Forelimb muscle (tissue), 1 donor: ENCODE measurements at places on chromosomes 3 and 15. TPM values are rescaled to one million over a fixed set of nuclear protein-coding genes. Genes with fewer than 3 reads are reported as not detected.

The PDZRN3 gene
- polyA plus RNA-seq, result 69.6 TPM

GRCh38 chr3:30749230-30749629 is 142.8 kb downstream of the TGFBR2 start:
- DNase-seq, result no peak

- DNase-seq, result no peak
These were observed 277.9 kb upstream of the LMCD1 start for GRCh38 chr3:8223766-8224165.

DNA sequence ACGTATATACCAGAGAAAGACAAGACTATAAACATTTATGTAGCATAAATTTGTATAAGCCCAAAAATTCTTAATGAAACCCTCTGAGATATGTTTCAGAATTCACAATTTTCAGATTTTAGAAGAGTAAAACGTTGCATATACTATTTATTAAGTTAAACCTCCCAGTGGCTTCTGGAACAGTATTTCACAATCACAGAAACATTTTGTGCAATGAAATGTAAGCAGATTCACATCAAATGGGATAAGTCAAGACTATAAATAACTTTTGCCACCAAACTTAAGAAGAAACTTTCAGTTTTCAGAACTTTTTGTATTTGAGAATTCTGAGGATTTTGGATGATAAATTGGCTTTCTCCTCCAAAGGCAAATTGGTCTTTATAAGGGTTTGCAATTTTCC is 9.2 kb downstream of the SLTM start:
- DNase-seq, result no peak

DNA sequence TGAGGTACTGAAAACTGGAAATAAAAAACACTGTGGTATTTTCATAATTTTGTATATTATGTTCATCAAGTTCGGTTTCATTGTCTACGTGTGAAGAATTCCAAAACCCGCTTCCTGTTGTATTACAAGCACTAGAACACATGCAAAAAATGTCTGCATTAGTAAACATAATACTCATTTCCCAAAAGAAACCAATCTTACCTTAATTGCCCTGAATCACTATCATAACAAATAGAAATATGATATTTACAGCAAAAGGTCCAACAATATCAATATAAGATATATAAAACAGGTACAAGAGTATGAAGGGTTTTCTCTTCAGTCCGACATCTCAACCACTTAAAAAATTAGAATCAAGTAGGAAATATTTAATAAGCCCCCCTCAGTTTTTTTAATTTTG is 26.3 kb upstream of the GP5 start:
- no peak for DNase-seq

DNA sequence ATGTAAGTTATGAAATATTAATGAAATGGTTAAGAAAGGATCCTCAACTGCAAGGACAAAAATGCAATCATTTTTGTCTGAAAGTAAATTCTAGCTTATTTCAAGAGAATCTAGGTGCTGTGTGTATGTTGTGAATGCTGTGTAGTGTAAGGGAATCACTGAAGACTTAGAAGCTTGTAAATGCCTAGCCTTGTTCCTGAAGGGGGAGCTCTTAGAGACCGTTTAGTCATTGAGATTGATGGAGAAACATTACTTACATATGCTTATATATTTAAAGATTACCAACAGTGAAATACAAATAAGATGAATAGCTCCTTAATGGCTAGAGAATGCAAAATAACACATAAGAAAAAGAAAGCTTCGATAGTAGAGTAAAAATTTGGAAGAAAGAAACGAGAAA is 67.9 kb downstream of the CNTN4 start:
- DNase-seq, result no peak

The HYKK gene
- 1.8 TPM for polyA plus RNA-seq

The POPDC2 gene
- polyA plus RNA-seq, result 38.2 TPM

GRCh38 chr3:60226912-60227311 is 1024.3 kb downstream of the FHIT start:
- DNase-seq, result no peak

The MRAS gene
- polyA plus RNA-seq, result 69.6 TPM

GRCh38 chr3:146511402-146512134 is 32.8 kb downstream of the PLSCR1 start:
- no peak for DNase-seq

- DNase-seq, result no peak
These were observed 5.2 kb downstream of the GCSAM start for GRCh38 chr3:112127522-112128494.

- DNase-seq, result no peak
These were observed 46.7 kb downstream of the EMC4 start for GRCh38 chr15:34271493-34271892.

GRCh38 chr3:101729586-101729985 is 5.2 kb downstream of the CEP97 start:
- no peak for DNase-seq

DNA sequence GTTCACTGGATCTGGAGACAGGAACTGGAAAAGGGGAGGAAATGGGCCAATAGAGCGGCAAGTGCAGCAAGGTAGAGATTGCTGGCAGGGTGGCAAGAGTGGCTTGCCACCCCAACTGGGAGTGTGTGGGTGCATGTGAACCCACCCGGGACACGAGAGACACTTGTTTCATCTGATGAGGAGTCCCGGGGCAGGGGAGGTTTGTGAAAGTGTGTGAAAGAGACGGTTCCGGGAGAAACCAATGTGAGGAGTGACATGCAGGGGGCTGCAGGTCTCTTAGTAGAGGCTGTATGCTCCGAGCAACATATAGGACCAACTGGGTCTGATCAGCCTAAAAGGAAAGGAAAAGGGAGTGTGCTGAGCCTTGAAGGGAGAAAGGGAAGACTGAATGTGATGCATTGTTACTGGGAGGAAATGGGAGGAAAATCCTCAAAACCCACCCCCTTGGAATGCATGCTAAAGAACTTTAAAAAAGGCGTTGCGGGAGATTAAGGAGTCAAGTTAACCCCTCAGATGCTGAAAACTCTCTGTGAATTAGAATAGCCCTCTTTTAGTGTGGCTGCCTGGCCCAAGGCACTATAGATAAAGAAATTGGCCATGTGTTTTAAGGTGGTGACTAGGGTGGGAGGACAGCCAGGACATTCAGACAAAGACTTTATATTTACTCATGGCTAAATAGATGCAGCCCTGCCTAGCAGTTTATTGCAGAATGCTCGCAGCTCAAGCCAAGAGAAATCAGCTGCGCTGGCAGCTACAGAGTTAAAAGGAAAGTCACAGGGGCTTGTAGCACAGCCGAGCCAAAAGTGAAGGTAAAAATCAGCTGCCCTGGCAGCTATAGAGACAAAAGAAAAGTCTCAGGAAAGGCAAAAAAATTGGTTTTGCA is 9.1 kb upstream of the SLC9C1 start:
- no peak for DNase-seq

The MAGI1 gene
- 12.3 TPM for polyA plus RNA-seq

GRCh38 chr15:20345401-20345958 is 196.1 kb downstream of the GOLGA6L6 start:
- no peak for DNase-seq

The KBTBD12 gene
- 25.6 TPM for polyA plus RNA-seq

DNA sequence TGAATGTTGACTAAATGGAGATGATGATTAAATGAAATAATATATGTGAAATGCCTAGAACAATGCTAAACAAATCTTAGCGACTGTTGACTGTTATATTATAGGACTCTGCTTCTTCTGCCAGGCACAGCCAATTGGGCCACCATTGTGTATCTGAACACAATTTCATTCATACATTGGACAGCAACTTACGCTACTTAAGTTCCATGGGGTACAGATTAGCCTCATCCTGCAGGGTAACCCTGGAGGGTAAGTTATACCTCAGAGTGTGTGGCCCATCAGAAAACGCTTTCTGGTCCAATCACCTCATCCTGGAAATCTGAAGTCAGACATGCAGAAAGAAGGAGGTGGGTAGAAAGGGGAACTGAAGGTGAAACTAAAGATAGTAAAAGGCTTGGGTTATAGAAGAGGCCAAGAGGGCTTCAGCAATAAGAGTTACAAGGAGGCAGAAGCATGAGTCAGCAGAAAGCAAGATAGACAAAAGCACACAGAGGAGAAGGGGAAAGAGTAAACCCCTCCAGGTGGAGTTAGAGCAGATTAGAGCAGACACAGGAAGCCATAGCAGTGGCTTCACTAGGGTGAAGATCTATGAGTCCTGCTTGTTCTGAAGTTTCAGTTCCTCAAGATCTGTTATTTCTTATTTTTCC is 119.3 kb upstream of the SLC24A5 start:
- DNase-seq, result no peak

GRCh38 chr3:138328341-138328740 is 1.3 kb downstream of the NME9 start:
- DNase-seq, result no peak

DNA sequence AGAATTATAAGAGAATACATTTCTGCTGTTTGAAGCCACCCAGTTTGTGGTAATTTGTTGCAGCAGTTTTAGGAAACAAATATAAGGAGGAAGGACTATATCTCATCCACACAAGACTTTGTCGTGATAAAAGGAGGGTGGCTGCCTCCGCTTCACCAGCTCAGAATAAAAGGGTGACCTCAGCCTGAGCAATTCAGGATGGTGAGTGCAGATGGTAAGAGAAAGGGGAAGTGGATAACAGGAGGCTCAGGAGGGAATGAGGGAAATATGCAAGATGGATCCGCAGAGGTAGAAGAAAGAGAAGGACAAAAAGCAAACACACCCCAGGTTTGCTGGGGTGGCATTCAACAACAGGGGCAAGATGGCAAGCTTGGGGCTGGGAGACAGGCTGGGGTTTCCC is 108.1 kb upstream of the TNFAIP8L3 start:
- DNase-seq, result no peak

The TF gene
- polyA plus RNA-seq, result 4.4 TPM

- DNase-seq, result no peak
These were observed 83.0 kb downstream of the CRYGS start for GRCh38 chr3:186461141-186461540.

The SEMA3B gene
- polyA plus RNA-seq, result 36.7 TPM

The MNS1 gene
- polyA plus RNA-seq, result 5.4 TPM

DNA sequence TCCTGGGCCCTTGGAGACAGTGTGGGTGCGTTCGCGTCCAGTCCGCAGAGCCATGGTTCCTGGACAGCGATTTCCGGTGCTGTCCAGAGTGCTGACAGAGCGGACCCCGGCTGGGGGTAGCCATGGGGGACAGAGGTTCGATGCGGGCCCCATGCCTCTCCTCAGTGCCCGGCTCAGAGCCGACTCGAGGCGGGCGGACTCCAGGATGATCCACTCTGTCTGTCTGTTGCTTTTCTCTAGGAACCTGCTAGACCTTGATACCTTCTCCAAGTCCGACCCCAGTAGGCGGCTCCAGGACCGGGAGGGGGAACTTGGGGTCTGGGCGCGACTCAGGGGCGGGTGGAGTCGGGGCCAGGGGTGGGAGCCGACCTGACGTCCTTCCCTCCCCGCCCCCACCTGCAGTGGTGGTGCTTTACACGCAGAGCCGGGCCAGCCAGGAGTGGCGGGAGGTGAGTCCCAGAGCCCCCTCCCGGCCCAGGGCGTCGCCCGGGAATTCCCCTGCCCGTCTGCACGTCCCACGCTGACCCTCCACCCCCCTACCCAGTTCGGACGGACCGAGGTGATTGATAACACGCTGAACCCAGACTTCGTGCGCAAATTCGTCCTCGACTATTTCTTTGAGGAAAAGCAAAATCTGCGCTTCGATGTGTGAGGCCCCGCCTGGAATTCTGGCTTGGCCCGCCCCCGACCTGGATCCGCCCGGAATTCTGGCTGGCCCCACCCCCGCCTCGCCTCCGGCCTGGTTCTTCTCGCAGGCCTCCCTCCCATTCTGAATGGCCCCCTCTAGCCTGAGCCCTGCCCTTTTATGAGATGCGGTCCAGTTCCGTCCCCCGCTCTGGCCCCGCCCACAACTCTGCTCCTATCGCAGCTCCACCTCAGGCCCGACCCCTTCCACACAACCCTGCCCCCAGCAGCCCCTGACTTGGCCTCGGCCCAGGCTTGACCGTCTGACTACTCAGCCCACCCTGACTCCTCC is 1.0 kb downstream of the CPNE9 start:
- no peak for DNase-seq

- no peak for DNase-seq
These were observed 26.4 kb downstream of the PRKCD start for GRCh38 chr3:53187430-53187829.

The CCRL2 gene
- 0.38 TPM for polyA plus RNA-seq

- DNase-seq, result no peak
These were observed 114.6 kb downstream of the CYP19A1 start for GRCh38 chr15:51223771-51224229.

DNA sequence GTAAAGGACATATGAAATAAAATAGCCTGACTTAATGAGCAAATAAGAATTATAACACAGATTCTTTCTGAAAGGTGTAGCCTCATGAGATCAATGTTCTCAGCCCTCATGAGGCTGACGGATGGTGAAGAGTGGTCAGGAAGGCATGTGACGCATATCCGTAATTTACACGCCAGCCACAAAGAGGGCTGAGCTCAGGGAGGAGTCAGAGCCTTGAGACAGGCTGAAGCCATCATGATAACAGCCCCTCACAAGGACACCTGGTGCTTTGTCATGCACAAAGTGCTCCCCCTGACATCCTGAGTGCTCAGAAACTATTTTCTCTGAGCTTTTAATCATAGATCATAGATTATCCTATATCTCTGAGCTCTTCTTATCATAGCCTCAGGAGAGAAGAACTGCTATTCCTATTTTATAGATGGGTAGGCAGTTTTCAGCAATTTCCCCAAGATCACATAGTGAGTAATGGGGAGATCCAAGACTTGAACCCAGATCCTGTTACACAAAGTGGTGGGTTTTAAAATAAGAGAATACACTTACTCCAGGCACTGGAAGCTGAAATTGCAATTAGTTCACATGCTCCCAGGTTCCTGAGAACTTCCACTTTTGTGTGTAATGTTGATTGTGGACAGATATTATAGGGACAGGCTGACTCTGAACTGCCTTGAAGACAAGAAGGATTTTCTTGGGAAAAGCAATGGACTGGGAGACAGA is 267.1 kb downstream of the RPLP1 start:
- DNase-seq, result no peak
